ENCODE measurements at places on chromosomes 5 and 9.

- peak; percentile 86 for DNase-seq
These were observed 9.2 kb downstream of the RUFY1 start for GRCh38 chr5:179559284-179560252.

DNA sequence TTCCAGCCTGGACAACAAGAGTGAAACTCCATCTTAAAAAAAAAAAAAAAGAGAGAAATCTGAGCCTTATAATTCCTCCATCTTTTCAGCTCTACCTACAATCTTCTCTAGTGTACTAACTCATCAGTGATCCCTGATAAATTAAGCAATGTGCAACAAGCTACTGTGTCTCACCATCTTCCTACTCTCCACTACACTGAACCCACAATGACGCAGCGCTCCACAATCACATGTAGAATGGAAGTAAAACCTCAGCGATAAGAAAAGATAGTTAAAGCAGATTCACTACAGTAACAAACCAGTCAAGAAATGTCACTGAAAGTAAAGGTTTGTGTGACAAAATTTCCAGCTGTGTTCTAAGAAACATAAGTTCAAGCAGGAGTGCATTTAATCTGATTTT, 13.5 kb downstream of the ABCA1 start:
- no peak for DNase-seq

- no peak for DNase-seq
These were observed 101.0 kb downstream of the CD180 start for GRCh38 chr5:67095346-67096171.

- DNase-seq, result no peak
These were observed 1.2 kb downstream of the BTNL8 start for GRCh38 chr5:180900178-180900577.

- no peak for DNase-seq
These were observed 10.9 kb upstream of the FRMPD1 start for GRCh38 chr9:37639841-37640240.

GRCh38 chr9:89814340-89815040, 209.7 kb downstream of the GADD45G start:
- no peak for DNase-seq

GRCh38 chr5:126878085-126878484, 101.1 kb downstream of the LMNB1 start:
- no peak for DNase-seq

DNA sequence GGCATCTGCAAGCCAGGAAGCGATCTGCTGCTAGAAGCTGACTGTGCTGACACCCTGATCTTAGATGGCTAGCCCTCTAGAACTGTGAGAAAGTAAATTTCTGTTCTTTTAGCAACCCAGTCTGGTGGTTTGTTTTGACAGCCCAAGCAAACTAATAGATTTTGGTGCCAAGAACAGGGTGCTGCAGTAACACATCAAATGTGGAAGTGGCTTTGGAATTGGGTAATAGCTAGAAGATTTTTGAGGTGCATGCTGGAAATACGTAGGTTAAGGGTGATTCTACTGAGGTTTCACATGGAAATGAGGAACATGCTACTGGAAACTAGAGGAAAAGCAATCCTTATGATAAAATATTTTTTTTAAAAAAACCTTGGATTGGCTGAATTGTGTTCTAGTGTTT, 153.5 kb upstream of the SH3GL2 start:
- no peak for DNase-seq

GRCh38 chr5:10328323-10328722, 20.6 kb upstream of the CMBL start:
- no peak for DNase-seq

- DNase-seq, result no peak
These were observed 544 bp downstream of the ADAMTS6 start for GRCh38 chr5:65481171-65481581.

DNA sequence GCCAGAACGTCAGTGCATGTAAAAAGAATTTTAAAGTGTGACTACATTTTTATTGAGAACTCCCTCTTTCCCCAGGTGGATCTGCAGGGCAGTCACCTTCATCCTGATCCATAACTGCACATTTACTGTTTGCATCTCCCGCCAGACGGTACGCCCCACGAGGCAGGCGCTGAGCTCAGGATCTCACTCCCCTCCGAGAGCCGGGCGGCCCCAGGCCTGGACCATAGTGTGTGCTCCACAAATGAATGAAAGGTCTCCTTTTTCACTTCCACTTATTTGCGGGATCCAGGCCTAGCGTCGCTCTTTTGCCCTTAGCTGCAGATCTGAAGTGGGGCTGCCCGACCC, 378 bp downstream of the DROSHA start:
- DNase-seq, result peak; percentile 28

DNA sequence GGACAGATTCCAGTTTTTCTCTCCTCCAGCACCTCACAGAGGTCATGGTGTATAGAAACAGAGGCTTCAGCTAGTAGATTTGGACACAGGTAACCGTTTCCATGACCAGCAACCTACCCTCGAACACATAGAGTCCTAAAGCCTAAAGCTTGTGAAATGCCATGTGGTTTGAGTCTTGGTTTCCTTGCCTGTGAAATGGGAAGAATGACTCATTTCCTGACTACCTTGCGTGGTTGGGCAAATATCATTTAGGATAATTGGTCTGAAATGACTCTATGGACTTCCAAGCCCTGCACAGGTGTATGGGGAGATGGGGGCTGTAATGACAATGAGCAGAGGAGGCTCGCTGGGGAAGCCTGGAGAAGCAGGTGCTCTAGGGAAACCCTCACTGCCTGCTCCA, 134.6 kb downstream of the TTLL11 start:
- no peak for DNase-seq

- no peak for DNase-seq
These were observed 48.3 kb downstream of the ATPSCKMT start for GRCh38 chr5:10201223-10201868.

GRCh38 chr9:3664044-3664443, 138.2 kb upstream of the RFX3 start:
- no peak for DNase-seq

DNA sequence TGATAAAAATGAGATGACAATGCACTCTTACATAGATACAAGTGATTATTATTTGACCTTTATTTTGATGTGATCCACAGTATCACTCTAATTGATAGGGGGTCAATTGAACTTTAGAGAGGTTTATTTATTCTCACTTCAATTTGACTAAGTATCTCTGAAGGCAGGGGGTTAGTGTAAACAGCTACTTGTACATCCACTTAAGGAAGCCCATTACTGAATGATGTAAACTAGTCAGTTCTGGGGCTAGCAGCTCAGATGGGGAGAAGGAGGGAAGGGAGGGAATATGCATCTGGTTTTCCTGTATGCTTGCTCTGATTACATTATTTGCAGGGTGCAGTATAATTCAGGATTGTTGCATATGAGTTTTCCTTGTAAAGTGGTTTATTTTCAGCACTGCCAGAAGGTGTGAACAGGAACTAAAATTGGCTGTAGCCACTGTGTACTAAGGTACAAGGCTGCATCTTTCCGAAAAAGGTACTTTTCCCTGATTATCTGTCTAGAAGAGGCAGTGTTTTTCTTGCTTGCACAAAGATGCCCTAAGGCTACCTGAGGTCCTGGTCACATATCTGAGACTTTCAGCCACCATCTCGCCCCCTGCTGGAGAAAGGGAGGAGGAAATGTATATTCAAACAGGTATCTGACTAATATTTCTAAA, 51.2 kb downstream of the MRPS27 start:
- peak; percentile 58 for DNase-seq

GRCh38 chr9:98766586-98766985, 29.8 kb downstream of the ANKS6 start:
- DNase-seq, result no peak

- peak; percentile 73 for DNase-seq
These were observed at the start of gene NREP for GRCh38 chr5:111756581-111757354. NREP (minus strand) TSS chr5:111757194; CDS start chr5:111755772, 1,422 bp downstream.

DNA sequence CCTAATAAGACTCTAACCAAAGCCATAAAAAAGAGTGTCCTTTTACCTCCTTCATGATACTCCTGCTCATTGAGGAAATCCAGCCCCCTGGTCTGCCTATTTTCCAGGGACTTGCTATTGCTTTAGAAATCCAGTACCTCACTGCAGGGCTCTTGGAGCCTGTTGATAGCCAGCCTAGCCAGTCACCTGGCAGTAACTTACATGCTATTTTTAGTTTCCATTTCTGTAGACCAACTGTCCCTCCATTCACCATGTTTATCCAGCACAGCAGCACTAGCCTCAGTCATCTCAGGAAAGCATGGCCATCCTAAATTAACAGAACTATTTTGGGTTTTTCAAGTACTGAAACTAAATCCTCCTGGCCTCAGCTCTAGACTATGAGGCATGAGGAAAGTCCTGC, 91.5 kb upstream of the PHF24 start:
- DNase-seq, result no peak

GRCh38 chr9:70802758-70803436, 318.5 kb downstream of the TRPM3 start:
- DNase-seq, result no peak

DNA sequence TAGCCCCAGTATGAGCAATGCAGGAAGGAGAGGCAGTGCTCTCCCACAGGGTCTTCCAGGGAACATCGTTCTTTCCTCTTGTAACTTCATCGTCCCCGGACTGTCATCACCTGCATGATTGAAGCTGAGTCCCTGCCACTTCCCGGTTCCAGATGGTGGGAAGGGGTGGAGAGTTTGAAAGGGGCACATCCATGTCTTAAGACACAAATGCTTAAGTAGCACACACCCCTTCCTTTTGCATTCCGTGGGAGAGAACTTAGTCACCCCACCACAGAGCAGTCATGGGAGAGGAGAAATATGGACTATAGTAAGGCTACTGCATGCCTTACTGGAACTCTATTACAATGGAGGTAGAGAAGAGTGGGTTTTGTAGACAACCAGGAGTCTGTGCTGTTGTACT, 165.3 kb upstream of the GAS1 start:
- DNase-seq, result no peak

DNA sequence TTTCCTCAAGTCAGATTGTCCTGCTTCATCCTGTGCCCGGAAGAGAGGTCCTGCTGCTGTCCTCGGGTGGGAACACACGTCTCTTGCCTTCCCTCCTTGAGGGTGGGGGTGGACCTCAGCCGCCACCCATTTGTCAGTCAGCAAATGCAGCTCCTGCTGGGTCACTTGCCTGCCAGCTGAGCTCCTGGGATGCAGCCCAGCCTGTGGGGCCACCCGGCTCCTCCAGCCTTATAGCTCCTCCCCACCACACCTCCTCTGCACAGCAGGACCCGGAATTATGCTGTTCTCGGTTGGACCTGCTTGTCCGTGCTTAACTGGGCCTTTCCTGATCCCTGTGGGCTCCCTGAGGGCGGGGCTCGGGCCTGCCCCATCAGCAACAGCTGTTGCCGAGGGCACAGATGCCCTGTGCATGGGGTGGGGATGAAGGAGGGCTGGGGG, 52.7 kb downstream of the RXRA start:
- DNase-seq, result no peak

DNA sequence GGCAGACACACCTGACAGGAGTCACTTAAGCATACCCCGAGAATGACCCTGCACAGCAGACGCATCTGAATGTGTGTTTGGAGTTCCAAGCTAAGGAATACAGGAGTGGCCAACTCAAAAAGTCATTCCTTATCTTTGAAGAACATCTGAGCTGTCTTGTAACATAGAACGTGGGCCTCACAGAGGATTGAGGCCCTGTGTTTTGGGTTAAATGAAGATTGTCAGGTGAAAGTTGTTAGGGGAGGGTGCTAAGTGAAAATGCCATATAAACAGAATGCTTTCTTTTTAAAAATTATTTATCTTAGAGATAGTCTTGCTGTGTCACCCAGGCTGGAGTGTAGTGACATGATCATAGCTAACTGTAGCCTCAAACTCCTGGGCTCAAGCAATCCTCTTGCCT, 100.9 kb downstream of the PIK3R1 start:
- no peak for DNase-seq

GRCh38 chr5:177189416-177189815, 55.8 kb downstream of the NSD1 start:
- no peak for DNase-seq

DNA sequence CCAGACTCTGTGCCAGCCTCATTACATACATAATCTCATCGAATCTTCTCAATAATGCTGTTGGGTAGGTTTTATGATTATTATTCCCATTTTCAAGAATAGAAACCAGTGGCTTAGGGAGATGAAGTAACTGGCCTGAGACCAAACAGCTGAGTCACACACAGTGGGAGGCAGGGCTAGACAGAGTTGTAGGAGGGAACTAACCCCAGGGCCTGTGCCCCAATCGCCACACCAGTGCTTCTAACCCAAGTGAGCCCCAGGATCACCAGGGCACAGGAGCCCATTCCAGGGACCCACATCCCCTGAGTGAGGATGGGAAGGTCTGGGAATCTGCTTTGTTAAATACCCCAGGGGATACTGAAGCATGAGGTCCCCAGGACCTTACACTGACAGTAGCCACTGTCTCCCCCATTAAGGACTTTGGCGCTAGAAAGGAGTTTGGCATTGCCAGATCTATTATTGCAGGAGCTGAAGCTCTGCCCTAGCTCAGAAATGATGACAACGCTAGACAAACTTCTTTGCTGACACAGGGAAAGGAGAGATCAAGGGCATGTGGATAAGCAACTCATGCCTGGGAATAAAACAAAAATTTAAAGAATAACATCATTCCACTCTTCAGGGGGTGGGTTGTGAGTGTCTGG, 63.8 kb upstream of the PPARGC1B start:
- no peak for DNase-seq

GRCh38 chr5:7886849-7887475, 18.0 kb downstream of the MTRR start:
- DNase-seq, result peak; percentile 18

DNA sequence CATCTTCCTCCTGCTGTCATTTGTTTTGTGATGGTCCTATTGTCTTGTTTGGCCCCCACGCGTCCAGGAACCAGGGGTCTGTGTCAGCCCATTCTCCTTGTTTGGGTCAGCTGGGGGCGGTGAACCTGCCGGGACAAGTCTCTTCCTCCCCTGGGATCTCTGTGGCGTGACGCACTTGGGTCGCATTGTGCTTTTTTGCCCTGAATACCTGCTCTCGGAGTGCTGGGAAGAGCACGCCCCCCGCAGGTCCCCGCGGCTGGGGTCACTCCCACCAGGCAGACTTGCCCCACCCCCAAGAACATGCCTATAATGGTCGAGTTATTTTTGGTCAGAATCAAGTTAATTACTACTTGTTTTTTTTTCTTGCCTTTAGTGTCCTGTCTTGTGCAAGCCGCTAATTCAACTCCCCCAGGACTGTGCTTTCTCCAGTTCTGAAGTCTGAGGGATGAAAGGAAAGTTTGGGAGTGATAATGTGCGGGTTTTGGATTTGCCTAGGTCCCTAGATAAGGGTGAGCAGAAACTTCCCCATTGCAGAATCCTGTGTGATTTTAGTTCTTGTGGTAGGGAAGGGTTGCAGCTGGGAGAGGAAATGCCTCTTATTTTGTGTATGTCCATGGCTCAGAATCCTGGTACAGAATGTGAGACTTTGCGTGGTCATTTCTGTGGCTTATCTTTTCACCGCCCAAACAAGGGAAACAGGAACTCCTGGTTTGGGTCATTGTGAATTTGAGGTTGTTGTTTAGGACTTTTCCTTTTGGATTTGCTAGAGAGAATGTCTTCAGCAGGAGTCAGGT, 789 bp downstream of the ACER2 start:
- no peak for DNase-seq

DNA sequence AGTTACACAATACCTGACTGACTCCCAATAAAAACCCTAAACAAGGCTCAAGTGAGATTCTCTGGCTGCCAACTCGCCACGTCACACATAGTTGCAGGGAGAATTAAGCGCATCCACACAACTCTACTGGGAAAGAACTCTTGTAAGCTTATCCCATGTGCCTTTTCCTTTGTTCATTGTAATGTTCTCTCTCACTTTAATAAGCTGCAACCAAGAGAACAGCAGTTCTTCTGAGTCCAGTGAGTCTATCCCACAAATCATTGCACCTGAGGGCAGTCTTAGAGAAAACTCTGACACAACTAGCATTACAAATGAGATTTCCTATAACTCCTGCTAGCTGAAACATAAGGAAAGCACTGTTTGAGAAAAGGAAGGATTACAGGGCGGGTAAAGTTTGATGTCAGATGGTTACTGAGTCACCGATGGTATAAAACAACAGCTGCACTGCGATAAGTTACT, 27.4 kb downstream of the CENPK start:
- DNase-seq, result no peak

All from MM.1S (cell line).